ENCODE measurements at places on chromosomes 6 and 20.

DNA sequence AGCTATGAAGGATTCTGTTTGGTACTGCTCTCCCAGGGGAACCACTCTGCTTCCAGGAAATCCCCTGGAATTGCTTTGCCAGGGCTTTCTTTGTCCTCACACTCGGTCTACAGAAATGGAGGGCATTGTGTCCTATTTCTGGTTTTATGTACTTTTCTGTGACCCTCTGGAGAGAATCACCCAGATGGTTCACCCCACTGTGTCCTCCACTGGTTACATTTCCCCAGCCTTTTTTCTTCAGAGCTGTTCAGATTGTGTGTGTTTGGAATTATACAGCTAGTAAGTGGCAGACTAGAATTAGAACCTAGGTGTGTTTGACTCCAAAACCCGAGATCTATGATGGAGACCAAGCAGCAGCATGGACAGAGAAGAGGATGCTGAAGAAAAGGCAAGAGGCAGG is 80.8 kb downstream of the CD164 start:
- no peak for DNase-seq

GRCh38 chr6:159914565-159914923 is 23.8 kb downstream of the MAS1 start:
- DNase-seq: no peak

- no peak for DNase-seq
Measured at GRCh38 chr20:42857446-42857845, 332.3 kb downstream of the PTPRT start.

DNA sequence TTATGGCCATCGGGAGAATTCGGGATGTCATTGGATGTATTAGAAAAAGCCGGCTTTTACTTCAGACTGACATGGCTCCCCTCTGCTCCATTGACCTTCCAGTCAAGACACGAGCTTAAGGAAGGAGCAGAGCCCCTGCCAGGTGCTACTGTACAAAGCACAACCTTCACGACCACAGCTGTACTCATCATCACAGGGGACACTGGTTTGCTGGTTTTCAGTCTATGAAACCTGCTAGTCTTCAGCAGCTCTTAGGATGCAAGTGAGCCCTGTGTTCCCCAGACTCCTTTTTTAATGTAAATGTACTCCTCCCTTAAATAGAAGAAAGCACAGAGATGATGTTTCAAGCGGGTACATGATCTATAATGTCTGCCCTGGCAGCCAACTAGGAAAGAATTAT is 1.9 kb upstream of the TRAPPC3L start:
- no peak for DNase-seq

- DNase-seq: no peak
Measured at GRCh38 chr20:8964959-8965562, 103.8 kb upstream of the PLCB4 start.

DNA sequence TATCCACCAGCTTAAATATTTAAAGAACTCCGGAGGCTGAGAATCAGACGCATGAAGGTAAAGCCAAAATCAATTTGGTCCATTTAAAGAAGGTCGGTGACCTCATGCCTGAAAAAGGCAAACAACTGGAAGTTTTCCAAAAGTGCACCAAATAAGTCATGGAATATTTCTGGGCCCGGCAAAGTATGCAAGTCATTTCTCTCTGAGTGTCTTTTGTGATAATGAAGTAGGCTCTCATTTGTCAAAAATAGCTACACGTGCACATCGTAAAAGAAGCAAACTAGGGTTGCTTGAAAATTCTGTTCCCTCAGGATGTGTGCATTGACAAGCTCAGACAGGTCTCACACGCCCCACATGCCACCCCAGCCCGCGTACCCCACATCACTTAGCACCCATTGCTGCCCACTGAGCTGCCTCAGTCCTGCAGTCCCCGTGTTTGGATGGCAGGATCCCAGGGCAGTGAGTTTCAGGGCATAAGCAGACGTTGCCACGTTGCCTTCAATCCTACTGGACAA is 20.5 kb upstream of the PYGB start:
- DNase-seq: no peak

- no peak for DNase-seq
Measured at GRCh38 chr20:45153752-45154151, 20.9 kb upstream of the PI3 start.

- no peak for DNase-seq
Measured at GRCh38 chr6:134535831-134536230, 217.9 kb upstream of the SGK1 start.

DNA sequence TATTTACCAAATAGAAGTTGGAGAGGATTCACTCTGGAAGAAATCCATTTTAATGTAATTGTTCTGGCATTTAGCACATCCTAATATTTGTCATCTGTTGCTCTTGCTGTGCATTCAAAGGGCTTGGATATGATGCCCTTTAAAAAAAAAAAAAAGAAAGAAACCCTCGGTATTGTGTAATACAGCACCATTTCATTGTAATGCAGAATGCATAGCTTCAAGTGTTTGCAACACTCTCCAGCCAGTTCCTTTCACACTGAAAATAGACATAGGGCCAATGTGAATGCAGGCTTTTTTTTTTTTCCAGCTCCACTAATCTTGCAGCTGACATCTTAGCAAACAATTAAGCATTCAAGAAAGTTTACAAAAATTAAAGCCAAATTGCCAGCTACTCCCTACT is 197.4 kb upstream of the POU3F2 start:
- DNase-seq: no peak

DNA sequence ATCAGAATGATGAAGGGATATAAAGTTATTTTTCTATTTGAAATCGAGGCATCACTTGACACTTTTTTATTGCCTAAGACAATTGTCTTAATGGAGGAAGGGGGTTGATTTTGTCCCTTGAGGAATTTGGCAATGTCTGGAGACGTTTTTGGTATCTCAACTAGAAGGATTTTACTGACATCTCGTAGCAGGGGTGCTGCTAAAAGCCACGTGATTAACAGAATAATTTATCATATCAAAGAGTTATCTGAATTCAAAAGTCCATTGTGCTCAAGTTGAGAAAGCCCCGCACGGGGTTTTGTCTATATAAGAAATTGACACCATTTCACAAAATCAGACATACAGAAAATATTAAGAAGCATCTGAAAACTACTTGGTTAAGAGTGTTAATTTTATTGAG is 1.5 kb upstream of the TAAR6 start:
- no peak for DNase-seq

- DNase-seq: no peak
Measured at GRCh38 chr20:40949346-40949745, 79.3 kb upstream of the TOP1 start.

DNA sequence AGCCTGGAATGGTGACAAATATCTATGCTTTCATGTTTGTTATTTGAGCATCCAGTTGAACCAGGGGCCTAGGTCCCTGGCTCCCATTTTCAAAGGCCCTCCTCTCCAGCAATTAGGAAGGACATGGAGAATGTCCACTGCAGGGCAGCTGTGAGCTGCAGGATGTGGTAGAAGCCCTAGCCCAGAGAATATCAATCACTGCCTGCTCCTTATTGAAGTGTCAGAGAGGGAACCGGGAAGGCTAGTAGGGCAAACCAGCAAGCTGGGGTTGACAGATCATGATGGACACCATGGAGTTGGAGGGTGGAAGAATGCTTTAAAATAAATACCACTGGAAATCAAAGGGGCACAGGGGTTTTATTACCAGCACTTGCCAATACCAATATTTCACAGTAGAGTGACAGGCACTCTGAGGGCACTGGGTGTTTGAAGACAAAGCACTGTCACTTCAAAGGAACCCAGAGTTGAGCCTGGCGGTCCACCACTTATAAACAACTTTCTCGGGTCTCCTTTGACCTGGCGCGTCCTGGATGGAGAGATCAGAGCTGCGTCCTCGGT is 47.7 kb downstream of the ZNF831 start:
- DNase-seq: peak; percentile 47

DNA sequence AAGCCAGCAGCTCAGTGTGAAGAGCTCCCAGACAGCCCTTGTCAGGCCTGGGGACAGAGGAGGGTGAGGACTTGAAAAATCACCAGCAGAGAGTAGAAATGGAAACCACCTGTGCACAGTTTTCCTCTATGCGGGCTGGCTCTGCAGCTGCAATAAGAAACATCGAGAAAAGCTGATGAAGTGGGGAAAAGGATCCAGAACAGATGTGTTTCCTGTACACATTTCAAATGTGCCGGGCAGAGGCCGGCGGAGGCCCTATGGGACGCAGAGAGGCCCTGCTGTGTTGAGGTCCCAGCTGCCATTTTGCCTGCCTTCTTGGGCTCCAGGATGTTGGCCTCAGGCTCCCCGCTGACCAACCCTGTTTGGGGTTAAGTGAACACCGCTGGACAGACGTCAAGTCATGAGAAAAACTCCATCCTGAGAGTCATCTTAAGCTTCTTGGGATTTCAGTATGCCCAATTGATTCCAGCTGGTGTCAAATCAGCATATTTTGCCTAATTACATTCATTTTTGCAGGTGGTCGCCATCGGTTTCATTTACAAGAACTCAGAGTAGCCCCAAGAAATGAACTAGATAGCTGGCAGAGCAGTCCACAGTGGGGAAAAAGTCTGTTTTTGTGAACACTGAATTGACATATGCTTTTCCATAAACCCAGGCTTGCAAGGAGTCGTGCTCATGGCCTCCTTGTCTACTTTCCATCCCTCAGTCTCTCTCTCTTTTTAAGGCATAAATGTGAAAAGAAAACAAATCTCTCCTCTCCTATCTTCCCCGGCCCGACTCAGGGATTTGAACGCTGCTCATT is 150.4 kb upstream of the PHACTR3 start:
- no peak for DNase-seq

DNA sequence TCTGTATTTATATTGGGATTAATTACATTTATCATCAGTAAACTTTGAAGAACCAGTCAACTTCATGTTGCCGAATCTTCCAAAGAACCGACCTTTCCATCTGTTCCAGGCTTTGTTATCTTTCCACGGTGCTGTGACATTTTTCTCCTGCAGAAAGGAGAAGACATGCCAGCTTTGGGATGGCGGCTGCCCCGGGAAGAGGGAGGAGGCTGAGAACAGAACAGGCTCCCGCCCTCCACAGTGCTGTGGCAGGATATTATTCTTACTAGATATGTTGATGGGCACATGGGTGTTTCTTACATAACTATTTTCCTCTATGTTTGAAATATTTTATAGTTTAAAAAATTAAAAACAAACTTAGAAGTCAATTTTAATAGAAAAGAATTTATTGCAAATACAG is 44.9 kb downstream of the GINS1 start:
- no peak for DNase-seq

Measured in ELF-1 (cell line).